ENCODE measurements at places on chromosomes 16 and 17.
A peak's percentile ranks its signal among the peaks of the same experiment; 100 is the strongest.

GRCh38 chr16:17131351-17131750 is 339.4 kb downstream of the XYLT1 start:
- DNase-seq: no peak

GRCh38 chr17:17224137-17224536 is 12.8 kb downstream of the FLCN start:
- no peak for DNase-seq

DNA sequence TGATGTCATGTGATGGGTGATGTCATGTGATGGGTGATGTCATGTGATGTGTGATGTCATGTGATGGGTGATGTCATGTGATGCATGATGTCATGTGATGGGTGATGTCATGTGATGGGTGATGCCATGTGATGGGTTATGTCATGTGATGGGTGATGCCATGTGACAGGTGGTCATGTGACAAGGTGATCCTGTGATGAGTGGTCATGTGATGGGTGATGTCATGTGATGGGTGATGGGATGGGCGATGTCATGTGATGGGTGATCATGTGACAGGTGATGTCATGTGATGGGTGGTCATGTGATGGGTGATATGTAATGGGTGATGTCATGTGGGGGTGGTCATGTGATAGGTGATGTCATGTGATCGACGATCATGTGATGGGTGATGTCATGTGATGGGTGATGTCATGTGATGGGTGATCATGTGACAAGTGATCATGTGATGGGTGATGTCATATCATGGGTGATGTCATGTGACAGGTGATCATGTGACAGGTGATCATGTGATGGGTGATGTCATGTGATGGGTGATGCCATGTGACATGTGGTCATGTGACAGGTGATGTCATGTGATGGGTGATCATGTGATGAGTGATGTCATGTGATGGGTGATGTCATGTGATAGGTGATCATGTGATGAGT is 17.2 kb downstream of the CD300LB start:
- DNase-seq: peak; percentile 37

DNA sequence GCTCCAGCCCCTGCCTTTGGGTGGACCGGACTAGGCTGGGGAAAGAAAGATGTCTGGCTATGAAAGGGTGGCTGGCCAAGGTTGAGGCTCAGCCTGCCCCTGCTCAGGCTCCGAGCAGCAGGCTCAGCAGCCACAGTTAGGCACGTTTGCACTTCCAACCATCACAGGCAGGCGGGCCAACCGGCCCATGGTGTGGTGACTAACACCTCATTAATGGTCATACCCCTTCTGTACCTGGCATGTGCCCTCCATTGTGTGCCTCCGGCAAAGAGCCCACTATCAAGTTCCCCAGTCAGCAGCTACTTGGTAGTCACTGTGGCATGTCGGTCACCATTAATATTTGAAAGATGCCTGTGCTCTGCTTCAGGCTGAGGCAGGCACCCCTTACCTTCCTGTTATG is 6.7 kb downstream of the TBC1D24 start:
- no peak for DNase-seq

GRCh38 chr17:38921756-38922411 is 3.5 kb upstream of the LASP1NB start:
- DNase-seq: no peak

DNA sequence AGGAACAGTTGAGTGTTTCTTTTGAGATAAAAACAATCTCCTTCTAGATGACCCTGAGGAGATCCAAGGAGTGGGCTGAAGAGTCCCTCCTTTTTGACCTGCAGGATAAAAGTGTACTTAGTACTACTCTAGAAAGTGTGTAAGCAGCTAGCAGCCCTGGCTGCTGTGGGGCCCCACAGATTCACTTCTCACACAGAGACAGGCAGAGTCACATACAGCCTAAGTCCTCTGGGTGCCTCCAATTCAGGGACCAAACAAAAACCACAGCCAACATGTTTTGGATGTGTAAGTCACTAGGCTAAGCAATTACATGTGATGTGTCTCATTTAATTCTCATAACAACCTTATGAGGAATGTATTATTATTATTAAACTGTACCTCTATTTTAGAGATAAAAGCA is 97.1 kb downstream of the TMEM100 start:
- DNase-seq: no peak

- DNase-seq: no peak
Measured at GRCh38 chr16:81937305-81938038, 73.8 kb downstream of the SDR42E1 start.

DNA sequence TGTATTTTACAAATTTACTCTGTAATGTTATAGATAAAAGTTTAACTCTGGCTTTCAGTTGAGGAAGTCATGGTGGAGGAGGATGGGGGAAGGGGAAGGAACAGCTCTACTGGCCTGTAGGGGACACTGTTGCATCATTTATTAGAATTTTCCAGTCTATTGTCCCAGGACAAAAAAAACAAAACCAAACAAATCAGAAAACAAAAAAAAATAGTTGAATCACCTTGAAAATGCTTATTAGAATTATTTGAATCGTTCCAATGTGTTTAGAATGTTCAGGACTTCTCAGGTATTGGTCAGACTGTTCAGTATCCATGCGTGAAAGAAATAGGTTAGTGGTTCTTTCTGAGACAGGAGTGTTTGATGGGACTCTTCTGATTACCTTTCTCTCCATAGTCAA is 242.0 kb downstream of the FTO start:
- no peak for DNase-seq

GRCh38 chr16:73506568-73507056 is 458.7 kb upstream of the ZFHX3 start:
- DNase-seq: no peak

Data from hematopoietic multipotent progenitor cell treated with erythropoietin and hydrocortisone succinate and interleukin-3 and kit ligand, for 17 days (in vitro differentiated cells).